ENCODE measurements at places on chromosomes 3 and 15. TPM values are rescaled to one million over a fixed set of nuclear protein-coding genes. Genes with fewer than 3 reads are reported as not detected.

The ZNF501 gene
- 1.7 TPM for total RNA-seq

GRCh38 chr3:56916716-56917360, 115.1 kb upstream of the ARHGEF3 start:
- ATAC-seq = peak; percentile 40

The STAC gene
- not detected for total RNA-seq

- ATAC-seq = no peak
Measured at GRCh38 chr3:70242297-70242882, 70.0 kb downstream of the MDFIC2 start.

- ATAC-seq = peak; percentile 92
Measured at GRCh38 chr15:85412956-85413854, 32.8 kb downstream of the AKAP13 start.

GRCh38 chr3:130606336-130606735, 89.4 kb downstream of the COL6A6 start:
- ATAC-seq = no peak

DNA sequence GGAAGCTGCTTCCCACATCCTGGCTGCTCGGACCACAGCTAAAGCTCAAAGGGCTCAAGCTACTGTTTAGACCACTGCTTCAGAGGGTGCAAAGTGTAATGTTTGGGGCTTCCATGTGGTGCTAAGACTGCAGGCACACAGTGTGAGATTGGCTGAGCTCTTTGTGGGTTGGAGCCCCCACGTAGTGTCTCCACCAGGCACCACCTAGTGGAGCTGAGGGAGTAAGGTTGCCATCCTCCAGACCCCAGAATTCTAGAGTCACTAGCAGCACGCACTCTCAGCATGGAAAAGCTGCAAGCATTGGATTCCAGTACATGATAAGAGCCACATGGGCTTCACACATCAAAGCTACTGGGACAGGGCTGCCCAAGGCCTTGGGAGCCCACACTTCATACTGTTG, 9.3 kb downstream of the MKRN3 start:
- no peak for ATAC-seq

GRCh38 chr3:144407335-144407734, 435.7 kb downstream of the DIPK2A start:
- ATAC-seq = no peak

GRCh38 chr15:66165856-66166255, 87.7 kb downstream of the MEGF11 start:
- no peak for ATAC-seq

The GTPBP8 gene
- total RNA-seq = 23.6 TPM

DNA sequence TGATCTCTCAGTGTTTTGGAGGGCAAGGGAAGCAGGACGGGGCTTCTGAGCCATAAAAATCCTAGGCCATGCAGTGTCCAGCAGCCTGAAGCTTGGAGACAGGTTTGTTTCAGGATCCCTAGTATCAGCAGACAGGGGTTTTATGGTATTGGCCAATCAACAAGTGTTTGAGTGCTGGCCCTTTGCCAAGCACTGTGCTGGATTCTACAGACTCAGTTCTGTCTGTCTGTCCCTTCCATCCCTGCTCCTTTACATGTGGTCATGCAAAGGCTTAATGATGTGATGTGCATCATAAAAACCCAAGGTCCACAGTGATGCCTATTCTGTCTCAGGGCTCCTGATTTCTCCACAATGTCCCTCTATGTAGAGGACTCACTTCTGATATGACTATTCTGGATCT, 184.1 kb downstream of the LRTM1 start:
- no peak for ATAC-seq

The NCKIPSD gene
- 58.0 TPM for total RNA-seq

The CTDSPL gene
- 1.5 TPM for total RNA-seq

DNA sequence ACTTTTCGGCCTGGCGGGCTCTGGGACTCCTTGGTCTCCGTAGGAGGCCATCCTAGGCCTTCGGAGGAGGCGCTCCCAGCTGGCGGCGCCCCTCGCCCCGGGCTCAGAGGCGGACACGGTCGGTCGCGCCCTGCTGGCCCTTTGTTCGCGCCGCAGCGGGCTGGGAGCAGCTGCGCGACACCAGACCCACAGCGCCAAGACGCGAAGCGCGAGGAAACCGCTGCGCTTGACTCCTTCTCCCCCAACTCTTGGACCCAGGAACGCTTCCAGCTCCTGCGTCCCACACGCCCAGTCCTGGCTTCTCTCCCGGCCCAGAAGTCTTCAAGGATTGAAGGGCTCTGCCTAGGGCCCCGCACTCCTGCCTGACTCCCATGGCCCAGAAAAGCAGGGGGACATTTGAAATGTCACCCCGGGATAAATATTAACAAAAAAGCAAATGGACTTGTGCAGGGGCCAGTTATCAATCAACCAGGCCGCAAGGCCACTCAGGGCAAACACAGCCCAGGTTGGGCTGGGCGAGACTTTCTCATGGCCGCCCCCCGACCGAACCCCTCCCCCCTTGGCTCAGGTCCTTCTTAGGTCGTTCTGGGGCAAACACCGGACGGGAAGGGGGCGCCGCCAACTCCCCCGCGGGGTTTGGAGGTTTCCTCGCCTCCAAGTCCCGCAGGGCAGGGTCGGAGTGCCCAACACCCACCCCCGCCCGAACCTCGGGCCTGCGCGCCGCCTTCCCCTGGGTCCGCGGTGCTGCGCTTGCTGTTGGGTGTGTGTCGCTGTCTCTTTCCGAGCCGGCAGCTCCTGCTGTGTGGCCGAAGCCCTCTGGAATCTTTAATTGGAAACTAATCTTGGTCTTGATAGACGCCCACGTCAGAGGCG, 5.1 kb downstream of the ONECUT1 start:
- no peak for ATAC-seq

GRCh38 chr15:23877502-23878412, 190.7 kb upstream of the NDN start:
- ATAC-seq = peak; percentile 35

The SLC9C1 gene
- not detected for total RNA-seq

DNA sequence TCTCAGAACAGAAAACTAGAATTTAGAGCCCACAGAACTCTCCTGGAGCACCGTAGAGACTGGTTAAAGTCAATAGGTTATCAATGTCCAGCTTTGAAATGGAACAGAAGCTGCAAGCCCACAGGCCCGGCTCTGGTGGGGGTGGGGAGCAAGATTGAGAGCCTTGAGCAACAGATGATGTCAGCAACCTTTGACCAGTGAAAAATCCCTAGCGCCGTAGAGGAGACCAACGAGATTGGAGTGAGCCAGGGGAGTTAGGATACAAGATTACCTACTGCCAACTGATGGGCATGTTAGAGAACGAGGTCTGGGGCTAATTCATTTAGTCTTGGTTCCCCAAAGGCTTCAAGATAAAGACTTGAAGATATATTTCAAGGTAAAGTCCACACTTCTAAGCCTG, 345.5 kb upstream of the LMCD1 start:
- ATAC-seq = no peak

- no peak for ATAC-seq
Measured at GRCh38 chr3:37141676-37142075, 32.7 kb downstream of the LRRFIP2 start.

The CLEC3B gene
- total RNA-seq = 0.66 TPM

The UROC1 gene
- not detected for total RNA-seq

DNA sequence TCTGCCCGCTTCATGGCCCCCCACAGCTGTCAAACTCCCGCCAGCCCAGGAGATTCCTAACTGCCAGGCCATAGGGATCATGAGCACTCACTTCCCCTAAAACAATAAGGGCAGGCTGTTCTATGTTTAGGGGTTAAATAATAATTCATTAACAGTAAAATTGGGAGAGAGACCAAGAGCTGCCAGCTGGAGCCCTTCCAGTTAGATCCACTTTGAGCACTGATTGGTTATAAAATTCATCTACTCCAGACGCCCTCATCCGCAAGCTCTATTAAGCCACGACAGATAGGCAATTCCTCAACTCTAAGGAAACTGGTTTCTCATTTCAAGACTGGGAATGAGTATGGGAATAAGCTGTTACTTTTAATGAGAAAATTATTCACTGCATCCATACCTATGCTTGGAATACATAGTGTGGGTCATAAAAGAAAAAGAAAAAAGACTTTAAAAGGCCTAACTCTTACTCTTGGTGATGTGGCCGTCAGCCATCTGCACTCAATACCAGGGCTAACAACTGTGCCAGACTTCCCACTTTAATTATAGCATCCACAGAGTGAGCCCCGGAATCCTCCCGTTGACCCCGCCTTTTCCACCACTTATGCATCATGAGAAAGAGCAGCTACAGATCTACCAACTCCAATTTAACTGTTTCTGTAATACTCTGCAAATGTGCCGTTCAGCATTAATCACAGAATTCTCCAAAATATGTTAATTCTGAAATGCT, 44.5 kb downstream of the IL17RD start:
- ATAC-seq = no peak

The ECE2 gene
- total RNA-seq = not detected

The SLC4A7 gene
- total RNA-seq = 56.9 TPM

The CCR1 gene
- total RNA-seq = 0.66 TPM

GRCh38 chr15:84842781-84843180, 25.6 kb downstream of the ALPK3 start:
- no peak for ATAC-seq

DNA sequence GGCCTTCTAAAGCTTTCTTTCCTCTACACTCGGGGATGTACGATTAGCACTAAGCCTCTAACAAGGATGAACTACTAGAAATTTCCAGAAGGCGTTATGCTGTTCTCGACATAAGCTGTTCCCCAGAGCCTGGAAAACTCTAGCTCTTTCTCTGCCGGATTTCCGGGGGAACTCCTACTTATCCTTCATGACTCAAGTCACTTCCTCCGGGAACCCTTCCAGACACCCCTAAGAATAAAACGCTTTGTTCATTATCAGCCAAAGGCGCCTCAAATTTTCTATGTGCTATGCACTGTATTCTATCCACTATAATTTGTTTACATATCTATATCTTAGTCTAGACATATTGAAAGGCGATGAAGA, 455 bp upstream of the SNAP23 start:
- ATAC-seq = no peak

DNA sequence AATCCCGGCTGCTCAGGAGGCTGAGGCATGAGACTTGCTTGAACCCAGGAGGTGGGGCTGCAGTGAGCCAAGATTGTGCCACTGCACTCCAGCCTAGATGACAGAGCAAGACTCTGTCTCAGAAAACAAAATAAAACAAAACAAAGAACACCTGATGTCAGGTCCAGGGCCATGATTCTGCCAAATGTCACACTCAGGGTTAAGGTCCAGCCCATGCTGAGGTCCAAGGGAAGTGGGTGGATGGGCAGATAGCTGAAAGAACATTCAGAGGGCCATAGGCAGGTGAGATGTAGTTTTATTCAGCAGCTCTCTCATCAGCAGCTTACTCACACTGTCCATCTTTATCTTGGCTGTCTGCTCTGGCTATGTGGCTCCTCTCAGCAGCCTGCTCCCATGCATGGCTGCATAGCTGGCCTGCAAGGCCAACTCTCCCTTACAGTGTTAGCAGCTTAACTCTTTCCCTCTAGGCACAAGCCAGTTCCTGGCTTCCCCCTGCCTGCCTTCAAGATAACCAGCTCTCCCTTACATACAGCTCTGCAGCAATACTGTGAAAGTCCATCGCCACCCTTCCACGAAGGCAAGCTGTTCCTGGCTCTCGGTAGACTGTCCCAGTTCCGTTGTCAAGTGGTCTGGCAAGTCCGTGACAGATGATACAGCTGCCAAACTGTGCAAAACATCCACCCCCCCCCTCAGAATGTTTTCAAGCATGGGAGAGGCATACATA, 62.4 kb upstream of the SIAH2 start:
- no peak for ATAC-seq

The DLL4 gene
- total RNA-seq = not detected

DNA sequence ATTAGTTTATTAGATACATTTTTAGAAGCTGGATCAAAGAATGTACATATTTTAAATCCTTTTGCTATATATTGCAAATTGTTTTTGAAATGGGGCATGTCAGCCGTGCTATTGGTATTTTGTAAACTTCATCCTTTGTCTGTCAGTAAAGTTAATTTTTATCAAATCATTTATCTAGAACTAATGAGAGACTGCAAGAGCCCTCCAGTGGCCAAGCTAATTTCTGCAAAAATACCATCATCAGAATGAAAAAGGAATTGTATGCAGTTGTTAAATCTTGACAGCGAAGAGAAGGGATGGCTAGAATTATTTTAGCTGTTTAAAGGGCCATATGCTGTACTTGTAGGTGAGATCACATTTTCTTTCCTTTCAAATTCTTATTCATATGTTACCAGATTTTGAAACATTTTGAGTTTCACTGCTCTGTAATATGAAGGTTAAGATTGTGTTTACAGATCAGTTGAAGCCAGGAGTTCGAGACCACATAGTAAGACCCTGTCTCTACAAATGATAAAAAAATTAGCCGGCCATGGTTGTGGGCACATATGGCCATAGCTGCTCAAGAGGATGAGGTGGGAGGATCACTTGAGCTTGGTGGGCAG, 8.1 kb upstream of the CLDN11 start:
- ATAC-seq = no peak

- no peak for ATAC-seq
Measured at GRCh38 chr3:151483488-151483887, 22.6 kb upstream of the IGSF10 start.

GRCh38 chr15:88090481-88091011, 166.0 kb downstream of the NTRK3 start:
- ATAC-seq = no peak
